ENCODE measurements at places on chromosomes 12 and 14.

DNA sequence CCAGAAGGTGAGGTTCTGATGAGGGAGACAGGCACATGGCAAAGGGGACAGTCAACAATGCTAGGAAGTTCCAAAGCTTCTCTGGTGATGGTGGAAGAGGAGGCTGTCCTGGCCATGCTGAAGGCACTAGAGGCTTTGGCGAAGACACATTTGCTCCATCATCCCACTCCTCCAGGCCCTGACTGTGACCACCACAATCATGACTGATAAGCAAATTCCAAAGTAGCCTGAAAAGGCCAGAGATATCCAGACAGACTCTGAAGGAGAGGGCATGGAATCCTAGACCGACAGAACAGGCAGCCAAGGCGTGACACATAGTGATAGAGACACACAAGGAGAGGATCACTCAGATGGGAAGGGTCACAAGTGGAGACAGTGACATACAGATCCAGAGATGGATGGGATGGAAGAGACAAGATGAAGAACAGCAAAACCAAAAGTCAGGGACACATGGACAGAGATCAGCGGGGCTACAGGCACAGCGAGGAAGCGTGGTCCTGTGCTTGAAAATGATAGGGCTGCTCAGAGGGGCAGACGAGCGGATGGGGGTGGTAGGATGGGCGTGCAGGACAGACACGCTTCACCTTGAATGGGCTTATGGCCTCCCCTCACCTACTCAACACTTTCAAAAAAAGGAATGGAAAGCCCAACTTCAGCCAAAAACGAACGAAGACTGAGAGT, 1.3 kb downstream of the ZFHX2 start:
- no peak for DNase-seq

DNA sequence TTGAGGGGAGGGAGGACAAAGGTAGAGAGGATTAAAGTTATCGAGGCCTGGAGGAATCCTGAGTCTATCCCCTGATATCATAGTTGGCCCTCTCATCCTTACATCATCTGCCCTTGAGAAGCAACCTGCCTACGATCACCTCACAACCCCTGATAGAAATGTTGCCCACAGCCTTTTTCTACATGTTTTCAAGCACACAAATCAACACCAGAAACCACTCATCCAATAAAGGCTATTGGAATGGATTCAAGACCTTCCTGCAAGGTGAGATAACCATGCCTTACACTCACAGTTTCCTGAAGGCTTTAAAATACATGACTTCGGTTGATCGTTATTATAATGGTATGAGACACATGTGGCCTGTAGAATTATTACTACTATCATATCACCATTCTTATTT, 175.7 kb upstream of the EGLN3 start:
- no peak for DNase-seq

GRCh38 chr14:23521785-23522640, 29.6 kb downstream of the ZFHX2 start:
- no peak for DNase-seq

DNA sequence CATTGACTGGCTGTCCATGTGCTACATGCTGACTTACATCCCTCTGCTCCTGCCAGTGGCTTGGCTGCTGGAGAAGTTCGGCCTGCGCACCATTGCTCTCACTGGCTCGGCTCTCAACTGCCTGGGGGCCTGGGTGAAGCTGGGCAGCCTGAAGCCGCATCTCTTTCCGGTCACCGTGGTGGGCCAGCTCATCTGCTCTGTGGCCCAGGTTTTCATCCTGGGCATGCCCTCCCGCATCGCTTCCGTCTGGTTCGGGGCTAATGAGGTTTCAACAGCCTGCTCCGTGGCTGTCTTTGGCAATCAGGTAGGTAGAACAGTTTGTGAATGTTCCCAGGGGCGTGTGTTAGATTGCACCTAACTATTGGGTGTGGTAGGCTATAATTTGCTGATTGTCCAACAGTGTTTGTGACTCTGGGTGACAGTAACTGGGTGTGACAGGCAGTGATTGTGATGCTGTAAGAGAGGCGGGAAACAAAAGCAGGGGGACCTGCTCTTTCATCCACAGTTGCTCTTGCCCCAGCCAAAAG, 981 bp downstream of the FLVCR2 start:
- no peak for DNase-seq

DNA sequence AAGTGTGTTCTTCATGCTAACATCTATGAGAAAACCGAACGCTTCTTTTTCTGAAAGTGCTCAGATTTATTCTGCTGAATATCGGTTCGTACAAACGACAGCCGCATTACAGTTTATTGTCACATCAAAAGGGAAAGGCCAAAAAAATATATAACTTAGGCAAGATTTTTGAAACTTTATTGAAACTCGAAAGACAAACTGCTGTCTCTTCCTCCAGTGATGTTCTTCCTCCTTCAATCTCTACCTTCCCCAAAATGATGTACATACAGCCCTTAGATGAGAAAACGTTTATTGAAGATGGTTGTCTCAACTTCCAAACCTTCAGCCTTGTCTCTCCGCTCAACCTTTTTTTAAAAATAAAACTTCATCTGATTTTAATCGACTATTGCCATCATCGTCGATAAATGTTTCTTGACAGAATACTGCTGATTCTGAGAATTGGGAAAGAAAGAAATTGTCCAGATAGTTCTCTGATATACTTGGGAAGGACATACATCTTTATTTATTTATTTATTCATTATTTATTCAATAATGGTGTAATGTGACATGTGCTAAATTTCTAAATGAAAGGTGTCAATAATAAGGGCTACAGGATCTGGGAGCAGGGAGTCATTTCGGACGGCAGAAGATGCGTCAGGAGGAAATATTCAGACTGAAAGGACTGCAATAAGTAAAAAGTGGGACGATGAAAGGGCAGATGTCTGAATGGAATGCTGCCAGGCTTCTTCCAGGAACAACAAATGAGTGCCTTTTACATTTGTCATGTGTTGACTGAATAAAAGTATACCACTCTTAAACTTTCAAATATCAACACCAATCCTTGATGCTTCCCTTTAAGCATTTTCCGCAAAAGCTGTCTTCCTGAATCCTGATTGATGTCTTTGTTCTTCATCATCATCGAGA, 817 bp upstream of the MDM1 start:
- DNase-seq: no peak

DNA sequence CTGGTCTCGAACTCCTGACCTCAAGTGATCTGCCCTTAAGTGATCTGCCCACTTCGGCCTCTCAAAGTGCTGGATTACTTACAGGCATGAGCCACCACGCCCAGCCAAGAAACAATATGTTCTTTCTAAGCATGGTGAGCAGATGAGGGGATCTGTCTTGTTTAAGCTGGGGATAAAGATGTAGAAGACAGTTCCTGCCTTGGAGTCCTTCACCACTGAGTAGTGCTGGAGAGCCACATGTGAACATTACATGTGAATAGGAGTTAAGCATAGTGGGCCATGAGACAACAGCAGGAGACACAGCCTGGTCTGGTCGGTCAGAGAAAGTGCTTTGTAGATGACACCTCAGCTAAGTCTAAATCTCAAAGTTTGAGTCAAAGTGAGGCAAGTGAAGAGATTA, 26.0 kb downstream of the TMBIM6 start:
- no peak for DNase-seq

DNA sequence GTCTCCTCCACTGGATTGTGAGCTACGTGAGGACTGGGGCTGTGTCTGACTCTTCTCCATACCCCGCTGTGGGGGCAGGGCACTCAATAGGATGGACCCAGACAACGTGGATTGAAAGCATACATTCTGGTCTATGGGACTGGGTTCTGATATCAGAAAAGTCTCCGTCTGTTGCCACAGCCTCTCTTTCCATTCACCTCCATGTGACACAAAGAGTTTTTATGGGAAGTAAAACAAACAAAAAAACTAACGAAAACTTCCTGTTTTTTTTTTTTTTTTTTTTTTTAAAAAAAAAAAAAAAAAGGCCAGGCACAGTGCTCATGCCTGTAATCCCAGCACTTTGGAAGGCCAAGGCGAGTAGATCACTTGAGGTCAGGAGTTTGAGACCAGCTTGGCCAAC, 44.7 kb downstream of the SLC8A3 start:
- DNase-seq: no peak

- no peak for DNase-seq
Observed at GRCh38 chr12:46386360-46386867, 13.8 kb upstream of the SLC38A2 start.

DNA sequence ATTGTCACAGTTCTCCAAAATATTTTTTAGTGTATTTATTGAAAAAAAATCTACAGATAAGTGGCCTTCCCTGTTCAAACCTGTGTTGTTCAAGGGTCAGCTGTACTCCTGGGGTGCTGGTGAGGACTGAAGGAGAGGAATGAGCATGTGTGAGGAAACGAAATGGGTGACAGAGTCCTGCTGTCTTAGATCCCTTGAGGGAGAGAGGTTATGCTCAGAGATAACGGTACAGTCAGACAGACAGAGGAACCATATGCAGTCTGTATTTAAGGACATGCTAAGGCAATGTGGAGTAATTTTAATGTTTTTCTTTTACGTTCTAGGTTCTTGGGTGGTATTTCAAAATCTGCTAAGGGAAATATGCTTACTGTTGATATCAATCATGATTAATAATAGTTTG, 352.9 kb upstream of the RGS6 start:
- no peak for DNase-seq

- DNase-seq: no peak
Observed at GRCh38 chr12:28711421-28711820, 437.7 kb upstream of the FAR2 start.

DNA sequence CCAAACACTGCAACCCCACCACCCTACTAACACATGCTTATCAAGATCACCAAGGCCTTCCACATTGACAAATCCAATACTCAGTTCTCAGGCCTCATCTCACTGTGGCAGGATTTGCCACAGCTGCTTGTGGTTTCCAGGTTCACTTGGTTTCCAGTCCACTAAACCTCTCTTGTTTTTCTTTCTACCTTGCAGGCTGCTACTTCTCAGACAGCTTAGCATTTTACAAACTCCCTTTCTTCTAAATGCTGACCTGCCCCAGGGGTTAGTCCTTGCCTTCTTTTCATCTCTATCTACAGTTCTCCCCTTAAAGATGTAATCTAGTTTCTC, 84.1 kb downstream of the BCAT1 start:
- DNase-seq: no peak

GRCh38 chr14:80150301-80150700, 61.0 kb downstream of the DIO2 start:
- DNase-seq: no peak

GRCh38 chr14:96806836-96807235, 9.7 kb downstream of the VRK1 start:
- no peak for DNase-seq

GRCh38 chr12:65598688-65599087, 225.6 kb upstream of the HMGA2 start:
- no peak for DNase-seq

- no peak for DNase-seq
Observed at GRCh38 chr12:128606051-128606450, 217.7 kb downstream of the SLC15A4 start.

DNA sequence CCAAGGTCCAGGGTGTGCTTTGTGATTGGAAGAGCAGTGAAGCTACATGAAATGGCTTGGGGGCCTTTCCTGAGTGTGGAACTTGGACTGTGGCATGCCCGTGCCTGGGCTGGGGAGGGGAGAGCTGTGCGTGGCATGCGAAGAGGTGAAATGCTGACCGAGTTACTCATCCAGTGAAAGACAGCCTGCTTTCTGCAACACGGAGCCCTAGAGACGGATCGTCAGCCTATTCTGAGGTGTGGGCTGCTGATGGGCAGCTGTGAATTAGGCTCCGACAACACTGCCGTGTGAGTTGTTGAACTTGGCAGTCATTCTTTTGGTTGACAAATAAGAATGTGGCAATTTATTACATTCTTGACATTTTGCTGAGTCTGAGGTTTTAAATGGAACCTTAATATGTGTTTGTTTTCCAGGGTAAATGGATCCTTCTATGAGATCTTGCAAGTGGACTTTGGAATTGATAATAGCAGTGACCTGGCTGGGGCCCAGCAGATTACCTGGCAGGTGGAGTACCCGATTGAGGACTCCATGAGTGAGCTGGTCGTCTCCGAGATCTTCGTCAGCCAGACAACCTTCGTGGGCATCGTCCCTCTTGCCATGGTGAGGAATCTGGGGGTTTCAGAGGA, 453.9 kb downstream of the AACS start:
- DNase-seq: no peak

DNA sequence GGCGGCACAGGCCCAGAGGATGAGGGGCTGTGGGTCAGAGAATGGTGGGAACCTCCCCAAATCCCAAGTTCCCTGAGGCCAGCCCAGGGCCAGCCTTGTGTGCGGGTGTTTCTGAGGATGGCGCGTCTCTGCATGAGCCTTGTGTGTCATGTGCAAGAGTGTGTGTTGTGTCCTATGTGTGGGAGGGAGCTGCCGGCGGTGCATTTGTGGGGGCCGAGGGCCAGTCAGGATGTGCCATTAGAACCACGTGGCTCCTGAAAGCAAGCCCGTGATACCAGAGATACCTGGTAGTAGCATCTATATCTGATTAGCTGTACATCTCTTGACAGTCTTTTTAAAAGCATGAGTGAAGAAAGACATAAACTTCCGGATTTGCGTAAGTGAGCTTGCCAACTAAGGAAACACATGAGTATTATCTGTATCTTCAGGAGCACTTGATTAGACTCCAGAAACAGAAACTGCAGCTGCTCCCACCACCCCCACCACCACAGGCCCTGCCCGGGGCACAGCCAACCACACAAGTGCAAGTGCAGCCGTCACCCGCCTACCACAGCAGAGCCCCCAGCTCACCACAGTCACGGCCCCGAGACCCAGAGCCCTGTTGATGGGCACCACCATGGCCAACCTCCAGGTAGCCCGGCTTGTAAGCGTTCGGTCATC, 19.2 kb downstream of the DDX51 start:
- no peak for DNase-seq

GRCh38 chr12:52687497-52688385, 7.5 kb upstream of the KRT1 start:
- DNase-seq: no peak

DNA sequence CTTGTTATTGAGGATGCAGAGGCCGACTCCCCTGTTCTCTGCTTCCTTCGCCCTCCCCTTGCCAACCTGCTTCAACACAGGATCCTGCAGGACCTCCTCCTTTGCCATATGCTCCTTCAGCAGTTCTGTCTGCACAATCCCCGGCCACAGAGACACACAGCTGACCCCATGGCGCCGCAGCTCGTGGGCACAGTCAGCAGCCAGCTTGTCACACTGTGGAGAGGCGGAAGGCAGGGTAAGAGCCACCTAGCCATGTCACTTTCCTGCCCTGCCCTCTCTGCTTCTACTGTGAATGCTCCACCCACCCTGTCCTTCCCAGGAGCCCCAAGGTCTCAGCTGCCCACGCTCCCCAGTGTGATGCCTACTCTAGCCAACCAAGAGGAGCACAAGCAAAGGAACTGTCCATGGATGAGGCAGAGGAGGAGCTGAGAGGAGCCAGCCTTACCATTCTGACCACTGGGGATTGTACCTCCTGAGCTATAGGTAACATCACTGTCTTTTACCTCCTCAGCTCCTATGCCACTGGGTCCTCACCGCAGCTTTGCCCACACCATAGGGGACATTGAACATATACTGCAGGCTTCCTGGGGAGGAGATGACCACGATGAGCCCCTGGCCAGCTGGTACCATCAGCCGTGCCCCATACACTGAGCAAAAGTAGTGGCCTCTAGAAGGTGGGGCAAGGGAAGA, 7.3 kb downstream of the DHRS1 start:
- DNase-seq: no peak

GRCh38 chr14:103606963-103607668, 21.9 kb upstream of the KLC1 start:
- no peak for DNase-seq

Data from stimulated activated CD4-positive, alpha-beta T cell treated with anti-CD3 and anti-CD28 coated beads, TNF-alpha, amount 100 ng/mL, for 4 hours (primary cell).